ENCODE measurements at places on chromosomes 1 and 21.

GRCh38 chr21:34707876-34708325 lies 39.1 kb downstream of the CLIC6 start:
- DNase-seq: peak; percentile 85

DNA sequence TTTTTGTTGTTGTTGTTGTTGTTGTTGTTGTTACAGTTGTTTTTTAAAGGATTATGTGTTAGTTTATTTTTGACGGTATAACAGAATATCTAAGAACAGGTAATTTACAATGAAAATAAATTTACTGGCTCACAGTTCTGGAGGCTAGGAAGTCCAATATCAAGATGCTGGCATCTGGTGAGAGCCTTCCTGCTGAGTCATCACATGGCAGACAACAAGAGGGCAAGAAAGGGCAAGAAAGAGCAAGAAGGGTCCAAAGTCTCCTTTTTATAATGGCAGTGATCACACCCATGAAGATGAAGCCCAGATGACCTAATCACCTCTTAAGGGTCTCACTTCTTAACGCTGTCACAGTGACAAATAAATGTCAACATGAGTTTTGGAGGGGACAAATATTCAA lies 142.1 kb downstream of the NEGR1 start:
- DNase-seq: no peak

DNA sequence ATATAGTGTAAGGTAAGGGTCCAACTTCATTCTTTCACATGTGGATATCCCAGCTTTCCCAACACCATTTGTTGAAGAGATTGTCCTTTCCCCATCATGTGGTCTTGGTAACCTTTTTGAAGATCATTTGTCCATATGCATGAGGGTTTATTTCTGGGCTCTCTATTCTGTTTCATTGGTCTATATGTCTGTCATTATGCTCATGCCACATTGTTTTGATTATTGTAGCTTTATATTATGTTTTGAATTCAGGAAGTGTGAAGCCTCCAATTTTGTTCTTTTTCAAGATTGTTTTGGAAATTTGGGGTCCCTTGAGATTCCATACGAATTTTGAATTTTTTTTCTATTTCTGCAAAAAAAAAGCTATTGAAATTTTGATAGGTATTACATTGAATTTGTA lies 15.2 kb upstream of the RCSD1 start:
- no peak for DNase-seq

DNA sequence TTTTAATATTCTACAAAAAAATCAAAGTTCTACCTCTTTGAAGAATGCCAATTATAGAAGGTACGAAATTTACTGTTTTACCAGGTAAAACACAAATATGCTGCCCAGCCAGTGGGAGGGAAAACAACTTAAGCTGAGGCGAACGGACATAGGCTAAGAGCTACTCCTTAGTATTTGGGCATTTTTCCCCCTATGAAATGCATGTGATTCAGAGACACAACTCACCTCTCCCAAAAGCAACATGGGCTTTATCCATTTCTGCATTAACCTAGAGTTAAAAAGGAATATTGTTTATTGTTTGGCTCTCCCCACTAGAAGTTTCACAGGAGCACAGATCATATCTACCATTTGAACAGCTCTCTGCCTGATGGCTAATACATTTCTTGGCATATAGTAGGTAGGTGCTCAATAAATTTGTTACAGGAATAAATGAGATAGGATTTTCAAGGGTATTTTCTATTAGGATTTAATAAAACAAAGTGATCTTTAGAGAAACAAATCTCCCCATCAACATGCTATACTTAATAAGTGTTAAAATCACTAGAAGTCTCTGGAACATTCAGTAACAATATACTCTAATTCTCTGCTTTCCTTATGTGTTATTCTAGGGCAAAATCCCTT lies 2.4 kb upstream of the SORT1 start:
- no peak for DNase-seq

DNA sequence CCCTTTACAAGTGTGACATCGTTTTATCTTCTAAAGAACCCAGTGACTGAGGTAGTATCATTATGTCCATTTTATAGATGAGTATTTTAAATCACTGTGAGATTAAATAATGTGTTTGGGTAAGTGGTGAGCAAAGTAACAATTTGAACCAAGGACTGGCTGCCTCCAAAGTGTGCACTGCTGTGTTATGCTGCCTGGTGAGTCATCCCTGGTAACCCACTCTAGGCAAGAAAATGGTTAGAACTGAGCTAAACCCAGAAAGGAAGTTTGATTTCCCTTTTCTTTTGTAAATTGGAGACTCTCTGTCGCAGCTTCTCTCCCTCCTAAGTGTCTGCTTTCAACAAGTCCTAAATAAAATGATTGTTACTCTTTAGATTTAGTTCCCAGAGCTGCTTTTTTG lies 342.8 kb upstream of the KAZN start:
- no peak for DNase-seq

DNA sequence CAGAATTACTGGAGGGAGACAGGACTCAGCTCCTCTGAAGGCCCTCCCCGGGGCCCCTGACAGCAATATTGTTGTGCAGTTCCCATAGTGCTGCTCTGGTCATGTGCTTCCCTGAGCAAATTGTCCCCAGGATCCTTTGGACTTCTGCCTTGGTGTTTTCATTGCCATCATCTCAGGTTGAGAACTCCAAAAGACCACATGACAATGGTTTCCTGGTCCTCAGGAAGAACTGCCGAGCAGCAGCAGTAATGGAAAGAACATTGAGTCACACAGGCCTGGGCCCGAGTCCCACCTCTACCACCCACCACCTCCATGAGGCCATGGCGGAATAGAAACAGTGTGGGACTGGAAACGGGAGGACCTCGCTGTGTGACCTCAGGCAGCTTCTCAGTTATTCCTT lies 6.3 kb upstream of the CTTNBP2NL start:
- peak; percentile 30 for DNase-seq

GRCh38 chr1:205056188-205056611 lies 13.2 kb downstream of the CNTN2 start:
- DNase-seq: no peak

DNA sequence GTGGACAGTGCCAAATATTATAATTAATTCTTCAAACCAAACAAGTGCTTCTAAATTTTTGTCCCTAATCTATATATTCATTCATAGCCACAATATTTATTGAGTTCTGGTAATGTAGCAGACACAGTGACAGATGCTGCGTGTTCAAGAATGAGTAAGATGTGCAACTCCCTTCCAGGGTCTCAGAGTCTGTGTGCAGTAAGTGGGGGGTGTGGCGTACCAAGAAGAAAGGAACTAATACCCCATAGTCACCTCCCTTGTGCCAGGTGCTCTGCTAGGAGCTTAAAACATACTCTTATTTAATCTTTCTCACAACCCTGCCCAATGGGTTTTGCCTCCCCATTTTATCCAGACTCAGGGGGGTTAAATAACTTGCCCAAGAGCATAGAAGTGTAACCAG lies 358.7 kb downstream of the BARHL2 start:
- DNase-seq: no peak

- no peak for DNase-seq
These were observed 206.0 kb downstream of the HIVEP3 start for GRCh38 chr1:41712695-41713094.

GRCh38 chr1:89528382-89528780 lies 3.8 kb downstream of the LRRC8B start:
- no peak for DNase-seq

DNA sequence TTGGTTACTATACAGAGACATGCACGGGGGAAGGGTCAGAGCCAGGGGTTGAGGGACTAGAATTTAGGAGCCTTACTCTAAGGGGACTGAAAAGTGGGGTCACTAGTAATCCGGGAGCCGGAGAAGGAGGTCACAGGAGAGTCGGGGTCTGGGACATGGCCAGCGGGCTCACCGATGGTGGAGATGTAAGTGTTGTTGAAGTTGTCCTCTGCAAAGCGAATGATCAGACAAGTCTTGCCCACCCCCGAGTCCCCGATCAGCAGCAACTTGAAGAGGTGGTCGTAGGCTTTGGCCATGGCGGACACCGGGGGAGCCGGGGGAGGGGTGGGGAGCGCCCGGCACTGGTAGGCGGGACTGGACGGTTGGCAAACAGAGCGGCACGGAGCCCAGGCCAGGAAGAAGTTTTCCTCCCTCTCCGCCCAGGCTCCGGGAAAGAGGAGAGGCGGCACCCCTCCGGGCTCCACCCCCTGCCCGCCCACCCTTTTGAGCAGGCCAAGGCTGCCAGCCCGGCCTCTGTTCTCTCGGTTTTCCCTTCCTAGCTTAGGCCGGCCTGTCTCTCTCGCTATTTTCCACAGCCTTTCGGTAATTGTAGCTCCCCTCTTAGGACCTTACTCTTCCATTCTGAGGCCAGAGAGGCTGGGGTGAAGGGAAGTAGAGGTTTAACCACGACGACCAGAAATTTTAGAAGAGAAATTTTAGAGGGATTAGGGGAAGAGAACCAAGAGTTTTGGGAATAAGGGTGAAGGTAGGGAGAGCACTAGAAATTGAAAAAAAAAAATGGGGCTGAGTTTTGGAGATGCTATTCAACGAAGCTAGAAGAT lies at the start of gene RAB13:
Gene RAB13, minus strand, starts transcription at position 399 of the 821 bp plus-strand sequence. Its CDS starts 103 bp downstream, at position 296.
- no peak for DNase-seq

GRCh38 chr21:36450511-36450910 lies 29.4 kb downstream of the CLDN14 start:
- no peak for DNase-seq

- no peak for DNase-seq
These were observed 1.5 kb upstream of the TINAGL1 start for GRCh38 chr1:31574749-31575368.

DNA sequence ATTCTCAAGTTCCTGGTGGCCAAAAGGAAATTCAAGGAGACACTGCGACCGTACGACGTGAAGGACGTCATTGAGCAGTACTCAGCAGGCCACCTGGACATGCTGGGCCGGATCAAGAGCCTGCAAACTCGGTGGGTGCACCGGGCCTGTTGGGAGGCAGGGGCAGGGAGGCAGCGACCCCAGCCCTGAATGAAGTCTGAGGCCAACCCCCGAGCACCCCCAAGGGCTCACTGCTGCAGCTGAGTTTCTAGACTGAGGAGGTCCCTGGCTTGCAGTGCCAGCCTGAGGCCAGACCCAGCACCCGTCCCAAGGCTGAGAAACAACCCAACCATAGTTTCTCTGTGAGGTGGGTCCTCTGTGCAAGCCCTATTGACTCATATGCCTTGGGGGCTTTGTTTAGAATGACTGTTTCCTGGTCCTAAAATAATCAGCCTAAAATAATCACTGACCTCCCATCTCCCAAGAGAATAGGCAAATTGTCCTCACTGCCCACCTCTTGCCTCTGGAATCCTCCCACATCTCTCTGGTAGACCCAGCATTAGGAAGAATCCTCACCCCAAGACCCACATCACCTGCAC lies 27.1 kb downstream of the CITED4 start:
- no peak for DNase-seq

- no peak for DNase-seq
These were observed 30.4 kb downstream of the TMEM63A start for GRCh38 chr1:225851805-225852204.

DNA sequence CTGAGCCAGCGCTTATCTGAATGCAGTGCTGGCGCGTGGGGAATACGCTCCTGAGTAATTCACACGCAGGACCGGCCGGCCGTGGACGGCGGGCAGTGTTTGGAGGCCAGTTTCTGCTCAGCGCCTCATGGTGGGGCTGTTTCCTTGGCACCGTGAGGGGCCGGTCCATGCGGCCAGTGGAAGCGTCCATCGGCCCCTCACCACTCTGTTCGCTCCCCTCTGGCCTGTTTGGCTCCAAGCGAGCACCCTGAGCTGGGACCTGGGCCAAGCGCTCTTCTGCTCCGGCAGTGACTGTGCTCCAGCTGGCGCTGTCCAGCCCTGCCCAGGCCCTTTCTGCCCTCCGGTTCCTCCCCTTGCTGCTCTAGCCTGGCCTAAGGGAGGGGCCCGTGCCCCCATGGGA lies 16.3 kb upstream of the PLCH2 start:
- no peak for DNase-seq

GRCh38 chr1:206419783-206420182 lies 50.5 kb upstream of the IKBKE start:
- no peak for DNase-seq

DNA sequence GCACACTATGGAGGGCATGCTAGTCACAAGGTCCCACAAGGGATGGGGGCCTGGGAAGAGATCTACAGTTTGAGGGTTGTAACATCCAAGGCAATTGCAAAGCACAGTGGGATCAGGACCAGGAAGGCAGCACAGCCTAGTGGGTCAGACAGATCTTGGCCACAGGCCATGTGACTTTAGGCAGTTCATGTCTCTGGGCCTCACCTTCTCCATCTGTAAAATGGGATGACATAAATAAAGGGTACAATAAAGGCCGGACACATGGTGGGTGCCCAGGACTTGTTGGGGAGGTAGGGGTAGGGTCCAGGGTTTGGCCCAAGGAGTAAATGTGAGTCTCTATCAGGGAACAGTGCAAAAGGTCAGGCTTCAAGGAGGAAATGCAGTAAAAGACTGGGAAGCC lies 18.1 kb upstream of the IGSF21 start:
- DNase-seq: no peak

DNA sequence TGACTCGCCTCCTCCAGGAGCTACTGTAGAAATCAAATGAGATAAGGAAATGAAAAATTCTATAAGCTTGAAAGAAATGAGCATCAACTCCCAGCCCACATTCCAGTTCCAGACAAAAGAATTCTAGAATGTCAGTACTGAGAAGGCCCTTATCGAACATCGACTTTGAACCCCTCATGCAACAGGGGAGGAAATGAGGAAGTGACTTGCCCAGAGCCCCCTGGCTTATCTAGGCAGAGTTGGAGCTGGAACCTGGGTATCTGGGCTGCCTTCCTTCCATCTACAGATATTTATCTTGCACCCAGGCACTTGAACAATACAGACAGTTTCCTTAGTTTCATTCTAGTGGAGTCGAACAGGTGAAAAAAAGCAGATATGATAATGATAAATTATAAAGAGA lies 22.3 kb downstream of the MECR start:
- DNase-seq: no peak

DNA sequence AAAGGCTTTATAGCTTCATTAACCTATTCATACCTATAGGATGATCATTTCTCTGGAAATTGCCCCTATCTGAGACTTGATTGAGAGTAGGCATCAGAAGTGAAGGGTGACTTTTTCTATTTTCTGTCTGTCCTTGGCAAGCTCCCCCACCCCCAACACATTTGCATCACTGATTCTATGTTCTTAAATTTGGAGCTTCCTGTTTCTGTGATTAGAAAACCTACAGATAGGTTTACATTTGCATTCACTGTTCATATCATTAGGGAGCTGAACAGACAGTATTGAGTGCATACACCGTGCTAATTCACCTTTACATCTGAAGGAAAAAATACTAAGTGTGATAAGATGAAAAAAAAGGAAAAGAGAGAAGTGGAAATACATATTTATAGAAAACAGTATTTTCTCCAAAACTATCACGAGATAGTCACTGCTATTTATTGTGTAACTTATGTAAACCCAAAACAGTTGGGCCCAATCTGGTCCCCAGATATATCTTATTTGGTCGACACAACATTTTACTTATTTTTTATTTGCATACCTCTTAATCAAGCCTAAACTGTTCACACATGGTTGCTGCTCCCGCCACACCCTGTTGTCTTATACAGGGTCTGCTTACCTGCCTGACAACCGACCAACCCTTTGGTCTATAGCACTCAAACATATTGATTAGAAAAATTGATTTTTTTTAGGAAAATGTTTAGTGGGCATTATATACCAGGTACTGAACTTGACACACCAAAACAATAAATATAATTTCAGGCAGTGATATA lies 218.8 kb downstream of the NTNG1 start:
- DNase-seq: no peak

All from activated CD4-positive, alpha-beta memory T cell treated with anti-CD3 and anti-CD28 coated beads for 36 hours (primary cell).